Stimulated activated CD8-positive, alpha-beta memory T cell treated with anti-CD3 and anti-CD28 coated beads, Interleukin-4, amount 100 ng/mL, for 24 hours (primary cell): ENCODE measurements at places on chromosomes 13 and 19.

DNA sequence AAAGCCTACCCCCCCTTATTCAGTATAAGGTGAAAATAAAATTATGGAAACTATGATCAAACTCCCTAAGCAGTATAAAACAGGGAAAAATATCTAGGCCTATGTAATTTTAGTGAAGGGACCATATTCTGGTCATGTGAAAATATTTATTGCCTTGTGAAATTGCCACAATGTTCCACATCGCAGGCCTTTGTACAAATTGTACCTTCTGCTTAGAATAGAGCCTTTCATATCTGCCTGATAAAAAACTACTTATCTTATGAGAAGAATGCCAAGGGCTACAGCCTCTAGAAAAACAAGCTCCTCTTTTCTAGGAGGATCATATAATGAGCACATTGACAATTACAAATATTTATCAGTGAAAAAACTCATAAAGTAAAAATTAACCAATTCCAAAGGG is 1280.0 kb downstream of the EFNB2 start:
- no peak for DNase-seq

- DNase-seq, result no peak
These were observed 226.8 kb downstream of the PCDH17 start for GRCh38 chr13:57858376-57858775.

- peak; percentile 13 for DNase-seq
These were observed 18.5 kb downstream of the PTPRS start for GRCh38 chr19:5321851-5322681.

GRCh38 chr13:95235974-95236373 is 65.3 kb downstream of the ABCC4 start:
- DNase-seq, result no peak

GRCh38 chr19:33245948-33246708 is 20.5 kb upstream of the SLC7A10 start:
- no peak for DNase-seq

GRCh38 chr13:22195726-22196125 is 524.9 kb downstream of the FGF9 start:
- no peak for DNase-seq

DNA sequence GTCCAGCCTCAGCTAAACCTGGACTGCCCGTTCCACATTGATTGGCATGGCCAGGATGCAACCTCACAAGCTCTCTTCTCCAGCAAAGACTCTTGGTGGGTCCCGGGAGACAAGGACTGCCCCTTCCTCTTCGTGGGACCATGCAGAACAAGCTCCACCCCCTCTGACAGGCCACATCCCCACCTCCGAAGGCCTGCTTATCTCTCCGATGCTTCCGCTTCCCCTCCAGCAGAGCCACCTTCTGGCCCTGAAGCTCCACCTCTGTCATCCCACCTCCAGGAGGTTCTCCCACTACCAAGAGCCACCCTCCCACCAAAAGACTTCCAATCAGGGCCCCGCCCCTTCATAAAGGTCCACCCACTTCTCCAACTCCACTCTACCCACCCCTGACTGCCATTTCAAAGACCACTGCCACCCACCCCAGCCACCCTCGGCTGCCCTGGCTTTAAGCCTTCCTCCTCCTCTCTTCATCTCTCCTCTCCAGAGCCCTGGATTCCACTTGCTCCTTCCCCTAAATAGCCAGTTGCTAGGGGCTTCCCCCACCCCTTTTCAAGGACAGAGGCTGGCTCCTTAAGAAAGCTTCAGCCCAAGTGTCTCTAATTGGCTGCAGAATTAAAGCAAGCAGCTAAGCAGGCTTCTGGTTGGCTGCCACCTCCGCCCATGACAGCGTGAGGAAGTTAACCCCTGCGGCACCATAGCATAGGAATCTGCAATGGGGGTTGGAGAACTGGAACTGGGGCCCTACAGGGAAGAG is 9.9 kb downstream of the LRFN1 start:
- no peak for DNase-seq

DNA sequence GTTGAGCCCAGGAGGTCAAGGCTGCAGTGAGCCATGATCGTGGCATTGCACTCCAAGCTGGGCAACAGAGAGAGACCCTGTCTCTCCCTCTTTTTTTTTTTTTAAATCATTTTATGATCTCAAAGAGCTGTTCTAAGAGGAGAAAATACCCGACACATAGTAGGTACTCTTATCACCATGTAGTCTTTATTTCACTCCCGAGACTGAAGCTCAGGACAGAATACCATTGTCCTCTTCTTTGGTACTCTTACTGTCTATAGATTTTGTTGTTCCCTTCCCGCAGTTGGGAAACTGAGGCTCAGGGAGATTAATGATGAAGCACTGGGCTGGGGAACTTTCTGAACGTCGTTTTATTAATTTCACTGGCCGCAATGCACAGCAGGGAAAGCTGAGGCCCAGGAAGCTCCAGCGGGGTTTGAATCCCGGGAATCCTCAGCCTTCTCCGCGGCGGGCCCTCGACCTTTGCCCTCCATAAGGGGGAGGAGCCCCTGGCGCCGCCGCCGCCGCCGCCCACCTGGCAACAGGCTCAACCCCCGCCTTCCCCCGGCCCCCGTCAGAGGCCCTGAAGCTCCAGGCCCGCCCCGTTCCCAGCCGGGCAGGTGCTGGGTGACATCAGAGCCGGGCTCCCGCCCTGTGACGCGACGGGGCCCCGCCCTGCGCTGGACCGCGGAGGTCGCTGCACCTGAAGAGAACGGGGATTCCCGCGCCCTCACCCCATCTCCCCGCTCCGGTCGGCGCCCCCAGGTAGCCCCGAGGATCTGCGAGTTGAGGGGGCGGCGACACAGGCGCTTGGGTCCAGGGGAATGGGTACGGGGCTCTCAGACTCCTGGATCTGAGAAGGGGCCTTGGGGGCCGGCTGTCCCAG is 1.6 kb downstream of the MYH14 start:
- no peak for DNase-seq

- DNase-seq, result no peak
These were observed 17.4 kb downstream of the TIMM13 start for GRCh38 chr19:2410023-2410422.

DNA sequence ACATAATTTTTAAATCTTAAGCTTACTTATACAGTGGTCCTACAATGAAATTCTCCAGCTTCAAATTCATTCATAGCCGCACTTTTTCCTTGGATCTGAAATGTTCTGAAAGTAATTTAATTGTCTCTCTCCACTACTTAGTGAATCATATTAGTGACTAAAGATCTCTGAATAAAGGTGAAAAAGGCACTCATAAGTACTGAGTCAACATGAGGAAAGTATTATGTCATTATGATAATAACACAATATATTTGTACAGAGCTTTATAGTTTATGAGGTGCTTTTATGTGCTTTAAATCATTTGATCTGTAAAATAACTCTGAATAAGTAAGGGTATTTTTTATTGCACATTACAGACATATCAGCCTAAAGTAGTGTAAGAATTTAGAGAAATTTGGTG is 628.2 kb upstream of the SLITRK5 start:
- DNase-seq, result no peak

GRCh38 chr13:113879494-113880360 is 15.9 kb upstream of the GAS6 start:
- DNase-seq, result no peak

GRCh38 chr19:1011831-1012333 is 9.0 kb downstream of the TMEM259 start:
- no peak for DNase-seq

DNA sequence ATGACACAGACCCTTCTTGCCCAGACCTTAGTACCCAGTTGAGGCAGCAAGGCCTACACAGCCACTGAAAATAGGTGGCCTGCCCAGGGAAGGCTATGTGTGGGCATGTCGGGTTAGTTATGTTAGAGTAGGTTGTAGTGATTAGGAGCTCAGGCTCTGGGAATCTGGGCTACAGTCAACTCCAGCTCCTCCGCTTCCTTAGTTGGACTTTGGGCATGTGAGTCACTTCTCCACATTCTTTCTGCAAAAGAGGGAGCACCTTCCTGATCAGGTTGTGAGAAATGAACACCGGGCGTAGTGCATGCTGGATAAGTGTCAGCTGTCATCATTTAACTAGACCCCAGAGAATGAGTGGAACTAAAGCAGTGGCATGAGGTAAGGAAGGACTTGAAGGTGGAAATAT is 64.8 kb downstream of the ARHGAP35 start:
- DNase-seq, result no peak

- no peak for DNase-seq
These were observed 418 bp downstream of the ZNF444 start for GRCh38 chr19:56141417-56141993.
